ENCODE measurements at places on chromosomes 12 and 14.

- no peak for DNase-seq
These were observed 3.1 kb upstream of the ATF7IP start for GRCh38 chr12:14362352-14362751.

GRCh38 chr14:70692210-70692609 lies 50.5 kb downstream of the TTC9 start:
- no peak for DNase-seq

GRCh38 chr12:52391618-52392002 lies 6.2 kb upstream of the KRT84 start:
- DNase-seq: no peak

- DNase-seq: no peak
These were observed 11.1 kb downstream of the KRT75 start for GRCh38 chr12:52423035-52423434.

- peak; percentile 63 for DNase-seq
These were observed 32.2 kb upstream of the GNG2 start for GRCh38 chr14:51828017-51828797.

DNA sequence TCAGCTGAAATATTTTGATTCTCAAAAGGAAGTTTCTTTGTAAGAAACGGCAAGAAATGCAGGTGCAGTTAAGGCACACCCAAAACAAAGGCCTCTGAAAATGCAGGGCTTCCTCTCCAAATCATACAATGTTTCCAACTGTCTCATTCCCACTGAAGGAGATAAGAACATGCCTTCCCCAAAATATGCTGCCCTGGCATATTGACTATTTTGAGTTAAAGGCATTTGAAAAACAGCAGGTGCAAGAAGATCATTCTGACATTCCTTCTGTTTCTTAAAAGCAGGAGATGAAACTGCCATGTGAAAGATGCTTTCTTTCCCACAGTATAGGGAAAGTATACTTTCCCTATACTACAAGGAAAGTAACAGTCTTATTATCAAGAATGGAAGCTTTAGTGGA lies 33.4 kb upstream of the VASH1 start:
- no peak for DNase-seq

DNA sequence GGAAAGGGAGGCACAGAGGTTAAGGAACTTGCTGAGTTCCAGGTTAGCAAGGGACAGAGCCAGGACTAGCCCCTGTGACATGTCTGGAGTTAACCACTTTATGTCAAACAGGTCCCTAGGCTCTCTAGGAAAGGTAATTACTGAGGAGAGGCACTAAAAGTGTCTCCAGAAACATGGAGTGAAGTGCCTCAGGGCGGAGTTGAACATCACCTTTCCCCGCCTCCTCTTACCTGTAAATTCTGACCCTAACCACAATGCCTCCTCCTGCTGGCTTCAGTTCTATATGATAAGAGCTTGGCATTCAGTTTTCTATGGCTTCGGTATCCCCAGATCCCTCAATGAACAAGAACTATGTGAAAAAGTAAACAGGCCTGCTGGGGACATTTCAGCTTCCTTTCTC lies 18.1 kb downstream of the RPH3A start:
- DNase-seq: no peak

DNA sequence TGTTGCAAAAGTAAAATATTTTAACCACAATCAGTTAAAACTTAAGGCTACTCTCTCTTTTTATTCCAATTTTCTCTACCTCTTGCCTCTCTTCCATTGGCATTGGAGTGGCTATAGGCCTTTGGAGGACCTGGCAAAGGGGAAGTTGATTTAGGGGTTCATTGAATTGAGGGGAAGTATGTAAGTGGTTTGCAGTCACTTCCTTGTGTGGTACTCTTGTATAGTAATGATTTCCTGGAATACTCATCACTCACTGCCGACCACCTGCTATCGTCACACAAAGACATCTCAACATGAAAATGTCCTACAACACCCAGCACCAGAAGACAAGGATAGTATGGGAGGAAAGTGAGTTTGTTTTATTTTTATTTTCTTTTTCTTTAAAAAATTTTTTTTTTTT lies 45.7 kb upstream of the CPM start:
- DNase-seq: no peak

DNA sequence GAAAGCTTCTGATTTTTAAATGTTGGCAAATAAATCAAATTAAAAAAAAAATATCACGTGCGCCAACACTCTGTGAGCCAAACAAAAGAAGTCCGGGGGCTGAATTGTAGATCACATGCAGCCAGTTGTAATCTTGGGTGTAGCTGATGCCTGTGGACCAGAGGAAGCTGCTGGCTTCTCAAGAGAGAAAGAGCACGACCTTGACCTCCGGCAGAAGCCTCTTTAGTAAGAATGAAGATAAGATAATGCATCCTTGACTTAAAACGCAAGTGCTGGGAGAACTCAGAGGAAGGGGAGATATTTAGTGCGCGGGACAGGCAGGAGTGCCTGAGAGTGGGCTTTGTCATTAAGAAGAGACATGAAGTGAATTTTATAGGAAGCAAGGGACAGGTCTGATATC lies 162.8 kb upstream of the TBX3 start:
- no peak for DNase-seq
